ENCODE measurements at places on chromosomes 7 and 10.

GRCh38 chr10:103816431-103816830 lies 38.9 kb downstream of the SH3PXD2A start:
- H3K4me1 ChIP-seq, result peaks cover 32% of the 10 kb centered on the region
- no peaks in the 10 kb centered on the region for H3K36me3 ChIP-seq
- H3K27ac ChIP-seq, result no peak overlapping the region
- H3K4me3 ChIP-seq, result no peak overlapping the region
- no peak for DNase-seq
- H3K27me3 ChIP-seq, result no peaks in the 10 kb centered on the region

GRCh38 chr7:46009211-46009610 lies 88.1 kb upstream of the IGFBP3 start:
- DNase-seq, result no peak
- H3K27ac ChIP-seq, result no peak overlapping the region
- no peak overlapping the region for H3K4me3 ChIP-seq
- peaks cover 2% of the 10 kb centered on the region for H3K27me3 ChIP-seq
- H3K4me1 ChIP-seq, result peaks cover 14% of the 10 kb centered on the region

DNA sequence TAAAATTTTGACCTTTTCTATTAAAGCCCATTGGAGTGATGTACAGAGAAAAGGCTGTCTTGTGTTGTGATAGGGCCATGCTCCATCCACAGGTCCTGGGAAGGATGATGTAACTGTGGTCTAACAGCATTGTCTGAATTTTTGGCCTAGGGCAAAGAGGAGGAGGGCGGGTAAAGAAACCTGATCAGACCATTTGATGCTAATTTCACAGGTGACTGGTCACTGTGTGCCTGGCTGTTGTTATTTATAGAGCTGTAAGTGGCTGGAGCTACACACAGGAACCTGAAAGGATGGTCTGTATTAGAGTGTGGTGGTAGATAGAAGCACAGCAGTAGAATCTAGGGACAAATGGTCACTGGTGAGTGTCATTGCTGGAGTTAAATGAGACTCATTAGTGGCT lies 182.1 kb downstream of the AUTS2 start:
- no peaks in the 10 kb centered on the region for H3K27me3 ChIP-seq
- no peak overlapping the region for H3K4me3 ChIP-seq
- no peak for DNase-seq
- no peaks in the 10 kb centered on the region for H3K4me1 ChIP-seq
- no peaks in the 10 kb centered on the region for H3K36me3 ChIP-seq

GRCh38 chr7:13181216-13181615 lies 493.8 kb downstream of the ARL4A start:
- no peaks in the 10 kb centered on the region for H3K4me1 ChIP-seq
- no peak overlapping the region for H3K4me3 ChIP-seq
- no peaks in the 10 kb centered on the region for H3K27me3 ChIP-seq
- no peaks in the 10 kb centered on the region for H3K36me3 ChIP-seq
- no peak overlapping the region for H3K27ac ChIP-seq

GRCh38 chr7:149422914-149423301 lies 38.0 kb downstream of the ZNF777 start:
- no peaks in the 10 kb centered on the region for H3K36me3 ChIP-seq
- peaks cover 6% of the 10 kb centered on the region for H3K27me3 ChIP-seq
- H3K4me3 ChIP-seq, result no peak overlapping the region
- no peaks in the 10 kb centered on the region for H3K4me1 ChIP-seq
- no peak overlapping the region for H3K27ac ChIP-seq
- DNase-seq, result no peak

DNA sequence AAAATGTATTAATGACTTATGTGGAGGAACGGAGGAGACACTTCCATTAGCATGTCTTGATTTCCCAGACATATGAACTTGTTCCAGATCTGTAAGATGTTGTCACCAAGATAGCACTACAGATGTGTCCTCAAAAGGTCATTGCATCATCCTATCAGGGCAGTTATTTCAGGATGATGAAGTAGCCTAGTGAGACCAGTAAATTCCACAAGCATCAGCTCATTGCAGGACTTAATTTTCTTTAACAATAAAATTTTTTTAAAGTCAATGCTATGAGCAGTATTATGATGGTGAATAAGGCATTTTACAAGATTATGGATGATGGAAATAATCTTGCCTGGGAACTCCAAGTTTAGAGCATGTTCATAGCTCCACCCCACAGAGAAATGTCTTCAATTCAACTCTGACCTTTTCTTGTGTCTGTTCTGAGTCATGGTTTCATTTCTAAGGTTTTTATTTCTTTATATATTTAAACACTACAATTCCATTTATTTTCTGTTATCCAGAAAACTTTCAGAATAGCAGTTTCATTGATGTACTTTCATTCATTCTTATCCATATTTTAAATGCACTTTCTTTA lies 1203.3 kb upstream of the CELF2 start:
- H3K4me3 ChIP-seq, result no peak overlapping the region
- H3K36me3 ChIP-seq, result no peaks in the 10 kb centered on the region
- no peak for DNase-seq
- peaks cover 2% of the 10 kb centered on the region for H3K27me3 ChIP-seq
- H3K27ac ChIP-seq, result no peak overlapping the region
